ENCODE measurements at places on chromosomes 4 and X.

GRCh38 chrX:100405424-100405823, 4.6 kb downstream of the PCDH19 start:
- no peak for DNase-seq

- DNase-seq = no peak
Observed at GRCh38 chr4:41365681-41366080, 109.0 kb downstream of the UCHL1 start.

DNA sequence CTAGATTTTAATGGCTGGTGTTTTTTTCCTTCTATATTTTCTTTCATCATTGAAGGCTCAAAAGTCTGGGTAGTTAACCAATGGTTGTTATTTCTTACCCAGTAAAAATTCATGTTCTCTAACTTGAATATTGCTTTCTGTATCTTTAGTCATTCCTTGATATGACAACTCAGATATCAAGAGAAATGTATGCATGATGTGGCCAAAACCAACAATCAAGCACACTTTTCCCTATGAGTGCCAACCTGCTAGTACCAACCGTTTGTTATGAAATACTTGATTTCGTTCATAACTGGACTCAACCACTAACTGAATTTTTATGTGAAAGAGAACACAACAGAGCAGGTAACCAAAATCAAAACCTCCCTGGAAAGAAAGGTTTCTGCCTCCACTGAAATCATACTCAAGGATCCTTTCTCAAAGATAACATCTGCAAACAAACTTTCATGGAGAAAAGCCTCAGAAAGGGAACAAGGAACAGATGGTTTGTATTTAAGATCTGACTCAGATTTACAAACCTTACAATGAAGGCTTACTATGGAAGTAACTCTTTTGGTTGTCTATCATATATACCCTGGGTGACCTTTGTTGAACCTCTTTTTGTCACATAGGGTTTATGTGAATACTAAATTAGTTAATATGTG, 8.3 kb upstream of the VEGFC start:
- DNase-seq = no peak

- no peak for DNase-seq
Observed at GRCh38 chr4:122633211-122633610, 12.3 kb upstream of the IL21 start.

GRCh38 chr4:7476820-7477219, 42.1 kb upstream of the PSAPL1 start:
- DNase-seq = no peak

DNA sequence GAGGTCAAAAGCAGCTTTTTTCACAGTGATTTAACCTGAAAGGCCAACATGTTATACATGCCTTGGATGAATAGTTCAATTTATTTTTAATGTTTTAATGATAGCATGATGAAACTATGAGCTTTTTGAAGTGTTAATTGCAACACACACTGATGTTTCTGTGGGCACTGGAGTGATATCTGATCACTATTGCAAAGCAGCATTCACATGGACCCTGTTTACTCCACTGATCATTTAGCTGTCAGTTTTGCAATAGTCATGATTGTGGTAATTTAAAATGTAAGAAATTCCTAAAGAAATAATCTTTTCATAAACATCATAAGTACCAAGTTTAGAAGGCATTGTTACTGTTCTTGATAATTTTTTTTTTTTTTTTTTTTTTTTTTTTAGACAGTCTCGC, 74.1 kb downstream of the ARSJ start:
- DNase-seq = no peak

GRCh38 chr4:67131224-67131623, 414.1 kb downstream of the CENPC start:
- DNase-seq = no peak

- no peak for DNase-seq
Observed at GRCh38 chr4:69322055-69322454, 41.8 kb downstream of the UGT2B28 start.

- no peak for DNase-seq
Observed at GRCh38 chr4:147174591-147174990, 228.9 kb upstream of the TTC29 start.

DNA sequence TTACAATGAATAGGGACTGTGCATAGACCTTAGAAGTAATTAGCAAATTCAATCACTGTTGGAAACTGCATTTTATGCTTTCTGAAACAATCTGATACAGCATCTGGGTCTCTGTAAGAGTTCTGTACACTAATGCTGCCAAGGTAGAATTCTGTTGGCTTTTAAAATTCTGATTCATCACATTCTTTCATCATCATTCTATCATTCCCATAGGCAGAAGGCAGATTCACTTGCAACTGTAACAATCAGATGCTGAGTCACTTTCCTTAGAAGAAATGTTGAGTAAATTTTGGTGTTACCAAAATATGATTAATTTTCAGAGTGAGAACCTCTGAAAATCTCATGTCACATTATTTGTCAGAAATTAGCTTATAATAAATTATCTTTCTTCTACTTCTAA, 267.2 kb downstream of the MAPK10 start:
- no peak for DNase-seq

- DNase-seq = peak; percentile 70
Observed at GRCh38 chr4:81505004-81505598, 33.4 kb upstream of the RASGEF1B start.

GRCh38 chr4:173275150-173275549, 59.0 kb downstream of the HMGB2 start:
- DNase-seq = no peak

- no peak for DNase-seq
Observed at GRCh38 chr4:127975121-127975770, 10.0 kb downstream of the ABHD18 start.

- DNase-seq = no peak
Observed at GRCh38 chr4:52752936-52753335, 1.7 kb upstream of the ERVMER34-1 start.

GRCh38 chr4:143352720-143353119, 16.0 kb downstream of the GAB1 start:
- DNase-seq = no peak

DNA sequence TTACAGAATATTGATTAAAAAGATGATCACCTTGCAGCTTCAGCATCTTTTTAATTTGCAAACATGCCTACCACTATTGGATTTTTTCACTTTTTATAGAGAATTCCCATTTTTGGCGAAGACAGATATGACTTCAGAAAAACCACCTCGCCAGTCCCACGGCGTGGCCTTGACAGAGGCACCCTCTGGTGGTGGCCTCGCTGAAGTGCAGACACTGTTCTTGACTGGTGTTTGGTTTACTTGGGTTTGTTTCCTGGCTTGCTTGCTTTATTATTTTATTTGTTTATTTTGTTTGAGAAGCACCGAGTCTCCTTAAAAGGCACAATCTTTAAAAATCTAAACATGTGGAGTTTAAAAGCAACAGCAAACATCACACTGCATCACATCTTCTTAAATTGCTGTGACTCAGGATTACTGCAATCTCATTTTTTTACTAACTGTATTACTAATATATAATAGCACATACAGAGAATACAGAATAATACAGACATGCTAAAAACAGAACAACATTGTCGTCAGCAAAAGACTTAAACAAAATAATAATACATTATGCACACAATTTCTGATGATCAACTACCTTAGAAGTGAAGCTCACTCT, 13.1 kb upstream of the AMTN start:
- peak; percentile 22 for DNase-seq

GRCh38 chr4:118964891-118965411, 76.3 kb downstream of the SYNPO2 start:
- no peak for DNase-seq

- DNase-seq = no peak
Observed at GRCh38 chr4:184792334-184792733, 33.4 kb downstream of the ACSL1 start.

DNA sequence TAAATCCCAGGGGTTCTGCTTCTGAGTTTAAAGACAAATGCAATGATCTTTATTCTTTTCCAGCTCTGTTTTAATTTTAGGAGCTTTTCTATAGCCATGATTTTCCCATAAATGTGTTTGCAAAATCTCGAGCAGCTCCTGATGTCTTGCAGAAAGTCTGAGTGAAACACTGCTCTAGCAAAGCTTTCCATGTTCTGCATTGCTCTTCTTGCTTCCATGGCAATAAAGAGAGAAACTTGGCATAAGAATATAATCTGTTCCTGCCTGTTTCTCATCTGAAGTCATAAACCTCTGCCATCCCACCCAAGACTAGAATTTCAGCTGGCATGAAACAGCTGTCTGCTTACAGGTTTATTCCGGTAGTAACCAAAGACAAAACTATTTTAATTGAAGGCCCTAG, 254.5 kb downstream of the SPRY1 start:
- DNase-seq = no peak

DNA sequence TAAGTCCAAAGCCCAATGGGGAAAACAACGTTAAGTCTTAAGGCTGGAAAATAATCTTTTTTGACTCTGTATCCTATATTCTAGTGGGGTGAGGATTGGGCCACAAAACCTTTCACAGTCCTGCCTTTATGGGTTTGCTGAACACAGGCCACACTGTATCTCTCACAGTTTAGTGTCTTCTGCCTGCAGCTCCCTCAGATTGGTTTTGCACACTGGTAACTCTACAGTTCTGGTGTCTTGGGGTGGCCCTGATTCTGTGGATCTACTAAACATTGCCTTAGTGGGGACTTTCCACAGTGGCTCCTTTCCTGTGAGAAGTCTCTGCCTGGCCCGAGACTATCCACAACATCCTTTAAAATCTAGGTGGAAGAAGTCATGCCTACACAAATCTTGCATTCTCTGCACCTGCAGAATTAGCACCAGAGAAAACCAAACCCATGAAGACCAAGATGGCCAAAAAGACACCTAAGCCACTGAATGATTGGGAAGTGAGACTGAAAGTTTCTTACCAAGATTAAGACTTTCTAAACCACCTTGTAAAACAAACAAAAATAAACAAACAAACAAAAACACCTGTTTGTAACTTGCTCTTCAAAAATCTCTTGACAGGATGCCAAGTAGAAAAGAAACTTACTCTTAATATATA, 150.4 kb upstream of the PCDH10 start:
- DNase-seq = no peak

GRCh38 chrX:24682739-24683432, 10.8 kb upstream of the POLA1 start:
- DNase-seq = no peak

DNA sequence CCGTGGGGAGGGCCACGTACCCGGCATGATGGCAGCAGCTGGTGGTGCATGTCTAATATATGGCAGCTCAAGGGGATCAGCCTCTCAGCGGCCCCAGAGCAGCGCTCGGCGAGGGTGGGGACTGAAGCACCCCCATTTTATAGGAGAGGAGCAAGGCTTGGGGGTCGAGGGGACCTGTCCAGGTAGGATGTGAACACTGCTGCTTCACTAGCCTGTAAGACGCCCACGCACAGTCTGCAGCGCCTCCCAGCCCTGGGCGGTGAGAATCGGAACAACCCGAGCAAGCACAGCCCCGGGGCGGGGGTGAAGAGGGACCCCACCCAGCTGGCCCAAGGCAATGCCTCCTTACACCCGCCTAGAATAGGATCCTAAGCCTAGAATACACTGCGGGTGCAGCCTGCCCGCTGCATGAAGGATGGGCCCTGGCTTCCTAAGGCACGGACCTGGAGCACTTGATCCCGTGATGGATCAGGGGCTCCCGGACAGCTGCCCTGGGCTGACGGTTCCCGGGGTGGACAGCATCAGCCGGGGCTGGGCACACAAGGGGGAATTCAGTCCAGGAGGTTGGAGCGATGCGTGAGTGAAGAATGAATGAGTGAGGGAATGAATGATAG, 17.6 kb downstream of the ADRA2C start:
- no peak for DNase-seq

DNA sequence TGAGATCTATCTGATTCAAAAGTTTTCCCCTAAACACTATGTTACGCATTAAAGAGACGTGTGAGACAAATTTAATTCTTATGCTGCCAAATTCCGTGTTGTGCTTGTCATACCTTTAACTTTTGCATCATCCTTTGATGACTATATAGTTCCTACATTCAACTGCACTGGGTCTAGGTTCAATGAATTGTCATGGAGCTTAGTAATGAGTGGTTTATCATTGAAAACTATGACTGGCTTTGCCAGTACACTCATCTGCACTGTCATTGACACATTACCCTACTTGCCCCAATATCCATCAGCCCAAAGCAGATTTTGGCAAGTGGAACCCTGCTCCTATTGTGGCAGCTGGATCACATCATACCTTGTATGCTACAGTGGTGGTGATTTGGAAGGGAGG, 882.9 kb upstream of the SLIT2 start:
- DNase-seq = no peak

DNA sequence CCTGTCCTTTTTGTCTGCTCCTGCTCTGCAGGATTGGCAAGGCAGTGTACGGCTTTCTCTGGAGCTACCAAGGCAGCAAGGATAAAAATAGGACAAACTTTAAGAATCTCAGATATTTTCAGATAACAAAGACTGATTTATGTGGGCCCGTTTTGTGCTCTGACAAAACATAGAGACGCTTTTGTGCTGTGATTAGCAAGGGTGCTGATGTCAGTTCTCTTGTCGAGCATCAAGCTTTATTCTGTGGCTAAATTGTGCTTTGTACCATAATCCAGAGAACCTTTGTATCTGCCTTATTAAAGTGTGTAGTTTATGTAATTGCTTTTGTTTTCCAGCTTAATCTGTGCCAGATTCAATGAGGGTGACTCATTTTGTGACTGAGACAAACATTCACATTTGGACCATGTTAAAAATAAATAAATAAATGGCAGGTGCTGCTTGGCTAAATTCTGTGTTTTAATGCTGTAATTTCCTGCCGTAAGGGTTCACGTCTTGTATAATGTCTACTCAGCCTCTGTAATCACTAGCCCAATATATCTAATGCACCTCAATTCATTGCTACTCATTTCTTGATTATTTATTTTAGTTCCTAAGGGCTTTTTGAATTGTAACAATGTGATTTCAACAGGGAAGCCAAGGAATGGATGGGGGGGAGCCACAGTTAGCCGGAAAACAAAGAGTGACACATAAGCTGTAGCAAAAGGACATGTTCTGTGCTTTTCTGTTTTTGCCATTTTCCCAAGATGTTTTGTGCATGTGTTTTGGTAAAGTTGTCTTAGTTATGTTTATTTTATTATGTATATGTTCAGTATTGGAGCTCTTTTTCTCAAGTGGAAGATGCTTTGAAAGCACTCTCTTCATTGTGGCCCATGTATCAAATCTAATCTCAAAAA, 75.1 kb downstream of the GAB1 start:
- no peak for DNase-seq

GRCh38 chrX:1465286-1466231, 12.8 kb upstream of the ASMTL start:
- no peak for DNase-seq

DNA sequence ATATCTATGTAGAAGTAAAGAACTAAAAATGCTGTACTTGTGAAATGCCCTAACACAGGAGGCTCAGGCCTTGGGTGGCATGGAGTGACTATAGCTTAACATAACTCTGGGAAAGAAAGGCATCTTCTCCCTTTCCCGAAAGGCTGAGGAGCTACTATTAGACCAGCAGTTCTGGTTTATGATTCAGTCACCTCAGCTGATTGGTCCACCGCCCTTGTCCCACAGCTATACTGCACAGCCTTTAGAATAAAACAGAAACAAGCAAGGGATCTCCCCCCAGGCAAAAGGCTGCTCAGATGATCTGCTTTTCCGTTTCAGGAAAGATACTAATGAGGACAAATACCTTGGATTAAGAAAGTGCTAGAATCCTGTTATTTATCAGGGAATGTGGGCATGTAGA, 171.3 kb downstream of the SNCA start:
- DNase-seq = no peak

GRCh38 chr4:33058998-33059397, 2338.8 kb downstream of the PCDH7 start:
- no peak for DNase-seq

- no peak for DNase-seq
Observed at GRCh38 chrX:367866-368265, 18.8 kb downstream of the PPP2R3B start.
